ENCODE measurements at places on chromosomes 3 and 15.

DNA sequence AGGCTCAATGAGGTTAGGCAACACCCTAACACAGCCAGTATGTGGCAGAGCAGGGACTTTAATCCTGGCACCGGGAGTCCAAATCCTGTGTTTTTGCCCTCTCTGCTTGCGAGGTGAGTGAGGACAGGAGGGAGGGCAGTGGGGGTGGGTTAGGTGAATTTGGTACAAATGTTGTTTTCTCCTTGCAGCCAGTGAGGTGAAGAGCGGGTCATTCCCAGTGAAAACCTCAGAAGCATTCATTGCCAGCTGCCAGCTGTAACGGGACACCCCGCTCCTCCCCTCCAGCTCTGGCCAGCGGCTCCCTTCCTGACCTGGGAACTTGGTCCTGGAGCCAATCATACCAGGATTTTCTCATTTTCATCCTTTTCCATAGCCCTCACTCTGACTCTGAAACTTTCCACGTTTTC lies 45.7 kb upstream of the RAB6B start:
- DNase-seq = no peak

DNA sequence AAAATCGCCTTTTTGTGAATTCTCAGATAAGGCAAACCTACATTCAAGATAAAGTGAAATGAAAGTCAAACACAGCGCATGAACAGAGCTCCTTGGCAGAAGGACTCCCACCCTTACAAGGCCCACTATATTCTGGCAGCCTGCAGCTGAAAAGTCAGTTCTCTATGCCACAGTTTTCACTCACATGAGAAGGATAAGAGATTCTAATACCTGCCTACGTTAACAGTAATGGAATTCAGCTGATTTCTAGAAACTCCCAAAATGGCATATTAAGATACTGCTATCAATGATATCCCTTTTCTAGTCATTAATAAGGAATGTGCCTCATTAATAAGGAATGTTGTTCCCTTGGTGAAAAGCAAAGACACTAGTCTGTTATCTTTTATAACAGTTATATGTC lies 27.0 kb downstream of the SLC30A4 start:
- DNase-seq = no peak

DNA sequence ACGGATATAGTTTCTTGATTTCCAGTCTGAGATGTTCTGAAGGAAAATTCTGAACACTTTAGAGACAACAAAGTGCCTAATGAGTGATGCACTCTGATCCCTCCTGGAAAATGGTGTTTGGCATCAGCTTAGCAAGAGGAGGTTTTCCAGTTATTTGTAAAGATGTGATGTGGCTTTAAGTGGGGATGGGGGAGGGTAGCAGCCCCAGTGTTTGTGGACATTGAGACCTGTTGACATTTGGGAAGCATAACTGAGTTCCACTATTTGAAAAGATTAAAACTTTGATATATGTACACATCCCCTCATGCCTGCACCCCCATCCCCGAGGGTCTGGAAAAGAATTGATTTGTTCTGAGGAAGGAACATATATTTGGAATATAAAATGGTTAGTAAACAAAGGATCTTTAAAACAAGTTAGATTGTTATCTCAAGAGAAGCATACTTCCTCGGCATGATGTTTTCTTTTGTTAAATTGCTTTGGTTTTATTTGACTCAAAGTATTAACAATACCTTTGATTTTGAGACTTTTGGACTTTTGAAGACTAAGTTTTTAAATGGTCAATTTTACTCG lies 6.5 kb downstream of the IGF1R start:
- no peak for DNase-seq

GRCh38 chr3:11145888-11146287 lies 8.4 kb upstream of the HRH1 start:
- DNase-seq = no peak

DNA sequence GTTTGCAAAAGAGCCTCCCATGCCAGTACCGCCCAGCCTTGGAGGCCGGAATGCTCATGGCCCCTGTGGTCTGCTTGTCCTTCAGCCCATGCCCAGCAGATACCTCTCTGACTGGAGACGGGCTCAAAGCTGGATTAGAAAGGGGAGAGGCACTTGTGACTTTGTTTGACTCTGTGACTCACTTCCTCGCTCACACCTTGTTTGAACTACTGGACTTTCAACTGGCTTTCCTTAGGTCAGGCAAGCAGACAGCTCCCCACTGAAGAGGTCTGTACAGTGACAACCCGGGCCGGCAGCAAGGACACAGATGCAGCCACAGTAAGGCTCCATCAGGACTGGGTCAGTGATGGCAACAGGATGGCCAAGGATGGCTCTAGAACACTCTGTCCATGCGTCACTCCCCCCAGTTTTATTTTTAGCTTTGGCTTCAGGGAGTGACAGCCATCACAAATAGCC lies 98.6 kb upstream of the ABHD17C start:
- DNase-seq = no peak

- DNase-seq = no peak
Measured at GRCh38 chr3:127390365-127391025, 102.6 kb upstream of the PRR20G start.

GRCh38 chr3:126266291-126266840 lies 86.0 kb upstream of the ALDH1L1 start:
- peak; percentile 18 for DNase-seq

- no peak for DNase-seq
Measured at GRCh38 chr15:40543631-40544294, 21.1 kb downstream of the CCDC32 start.

- no peak for DNase-seq
Measured at GRCh38 chr15:58109419-58109818, 28.8 kb upstream of the AQP9 start.

GRCh38 chr15:73794443-73795133 lies 41.4 kb upstream of the INSYN1 start:
- no peak for DNase-seq

DNA sequence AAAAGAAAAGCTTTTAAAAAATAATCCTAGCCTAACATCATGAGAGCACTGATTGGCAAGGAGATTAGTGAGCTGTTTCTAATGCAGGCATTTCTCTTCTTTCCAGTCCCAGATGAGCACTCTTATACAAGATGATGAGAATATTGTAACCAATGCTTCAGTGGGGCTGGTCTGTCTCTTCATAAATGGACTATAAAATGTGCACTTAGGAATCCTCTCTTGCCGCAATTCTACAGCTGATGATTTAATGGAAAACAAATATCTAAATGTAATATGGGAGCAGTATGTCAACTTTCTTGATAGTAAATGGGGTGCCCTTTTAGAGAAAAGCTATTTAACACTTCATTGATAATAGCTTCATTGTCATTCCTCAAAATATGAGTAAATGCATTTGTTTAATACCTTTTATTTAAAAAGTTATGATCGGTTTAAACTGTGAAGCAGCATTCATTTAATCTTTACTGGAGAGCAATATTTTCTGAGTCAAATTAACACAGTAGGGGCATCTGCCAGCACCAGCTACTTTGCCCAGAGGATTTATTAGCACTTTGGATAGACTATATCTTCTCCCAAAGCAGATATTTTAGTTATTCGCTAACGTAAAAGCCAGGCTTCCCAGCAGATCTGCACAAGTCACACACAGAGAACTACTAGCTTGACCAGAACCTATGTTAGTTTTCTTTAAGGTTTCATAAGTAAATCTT lies 985.9 kb downstream of the DIPK2A start:
- DNase-seq = no peak

- no peak for DNase-seq
Measured at GRCh38 chr15:78063217-78063616, 14.3 kb downstream of the TBC1D2B start.

DNA sequence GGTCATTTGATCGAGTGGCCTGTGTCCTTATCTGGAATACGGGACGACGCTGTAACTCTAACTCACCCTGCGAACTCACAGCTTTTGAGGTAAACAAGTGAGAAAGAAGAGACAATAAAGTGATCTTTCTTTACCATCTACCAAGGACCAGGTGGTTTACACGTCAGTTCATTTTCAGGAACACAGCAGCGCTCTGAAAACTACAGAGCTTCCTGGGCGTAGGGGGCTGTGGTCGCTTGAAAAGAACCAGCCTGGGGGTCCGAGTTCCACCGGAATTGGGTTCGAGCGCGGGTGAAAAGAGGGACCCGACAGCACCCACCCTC lies 357 bp downstream of the KIAA1143 start:
- no peak for DNase-seq

DNA sequence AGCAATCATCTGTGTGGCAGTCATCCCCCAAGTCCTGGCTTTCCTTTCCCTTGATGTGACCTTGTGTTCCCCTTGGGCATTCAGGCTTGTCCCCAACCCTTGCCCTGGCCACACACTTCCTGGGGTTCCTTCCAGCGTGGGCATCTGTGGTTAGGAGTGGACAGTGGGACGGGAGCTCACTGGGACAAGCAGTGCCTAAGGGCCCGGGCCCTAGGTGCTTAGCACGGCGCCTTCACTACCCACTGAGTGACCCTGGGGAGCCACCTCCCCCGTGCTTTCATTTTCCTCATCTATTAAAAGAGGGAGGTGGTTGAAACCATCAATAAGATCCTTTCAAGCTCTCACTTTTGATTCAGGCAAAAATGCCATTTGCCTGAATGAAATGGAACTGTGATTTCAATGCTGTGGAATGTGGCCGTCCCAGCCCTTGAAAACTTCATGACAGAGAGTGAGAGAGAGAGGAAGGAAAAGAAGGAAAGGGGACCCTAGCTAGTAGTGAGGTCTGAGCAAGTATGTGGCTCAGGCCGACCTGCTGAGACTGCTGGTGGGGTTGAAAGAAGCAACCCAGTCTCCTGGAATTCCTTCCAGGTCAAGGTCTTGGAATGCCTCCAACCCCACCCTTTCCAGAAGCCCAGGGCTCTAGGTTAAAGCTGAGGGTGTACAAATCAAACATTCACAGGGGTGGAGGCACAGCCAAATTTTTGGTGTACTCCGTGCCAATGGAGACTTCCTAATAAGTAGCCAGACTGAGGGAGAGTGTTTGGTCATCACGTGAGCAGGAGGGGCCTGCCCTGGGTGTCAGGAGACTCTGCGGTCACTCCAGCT lies 302.9 kb downstream of the TLE3 start:
- no peak for DNase-seq

DNA sequence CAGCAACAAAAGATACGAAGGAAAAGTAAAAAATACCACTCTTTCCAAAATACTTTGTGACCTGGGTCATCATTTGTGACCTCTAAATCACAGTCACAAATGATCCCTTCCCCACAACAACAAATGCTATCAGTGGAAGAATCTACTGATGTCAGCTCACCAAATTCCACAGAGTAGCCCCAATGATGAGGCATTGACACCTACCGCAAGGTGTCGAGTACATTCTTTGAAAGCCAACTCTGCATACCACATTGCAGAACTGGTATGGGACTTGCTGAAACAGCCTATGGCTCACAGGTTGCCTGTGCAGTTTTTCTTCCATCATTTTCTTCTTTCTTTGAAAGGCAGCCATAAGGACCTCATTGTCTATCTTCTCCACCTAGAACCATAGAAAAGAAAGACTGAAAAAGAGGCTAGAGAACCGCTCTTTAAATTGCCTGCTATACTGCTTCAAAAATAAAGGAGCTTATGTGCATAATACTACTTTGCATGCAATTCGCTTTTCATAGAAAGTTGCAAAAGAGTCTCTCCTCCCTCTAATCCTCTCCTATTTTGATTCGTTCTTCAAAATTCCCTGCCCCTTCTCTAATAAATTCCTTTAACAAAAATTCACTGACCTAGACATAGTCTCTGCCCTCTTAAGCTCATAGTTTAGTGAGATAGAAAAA lies 21.4 kb upstream of the KPNA1 start:
- no peak for DNase-seq

- no peak for DNase-seq
Measured at GRCh38 chr3:197010556-197011351, 18.9 kb downstream of the MELTF start.

DNA sequence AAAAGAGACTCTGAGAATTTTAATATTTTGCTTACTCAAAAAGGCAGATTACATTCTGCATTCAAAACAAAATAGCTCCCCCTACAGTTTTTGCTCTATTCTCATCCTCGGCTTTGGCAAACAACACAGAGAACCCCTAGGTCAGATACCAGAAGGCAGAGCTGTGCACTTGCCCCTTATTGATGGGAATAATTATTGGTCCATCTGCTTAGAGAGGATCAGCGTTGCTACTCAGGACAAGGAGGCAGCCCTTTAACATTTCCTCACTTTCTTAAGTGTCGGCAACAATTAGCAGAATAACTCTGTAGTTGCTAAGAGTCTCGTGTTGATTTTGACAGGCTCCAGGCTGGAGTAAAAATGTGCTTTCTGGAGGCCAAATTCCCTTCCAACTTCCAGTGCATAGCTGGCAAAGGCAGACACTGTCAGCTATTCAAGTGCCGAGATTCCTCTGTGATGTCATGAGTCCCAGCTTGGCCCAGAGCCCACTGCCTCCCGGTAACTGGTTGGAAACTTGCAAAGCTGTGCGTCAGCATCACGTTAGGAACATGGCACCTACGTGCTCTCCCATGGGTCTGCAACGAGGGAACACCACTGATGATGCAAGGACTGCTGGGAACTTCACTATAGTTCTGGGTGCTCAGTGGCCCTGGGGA lies 482.7 kb upstream of the ADAMTS9 start:
- no peak for DNase-seq

- no peak for DNase-seq
Measured at GRCh38 chr3:132164469-132165092, 129.8 kb upstream of the CPNE4 start.

DNA sequence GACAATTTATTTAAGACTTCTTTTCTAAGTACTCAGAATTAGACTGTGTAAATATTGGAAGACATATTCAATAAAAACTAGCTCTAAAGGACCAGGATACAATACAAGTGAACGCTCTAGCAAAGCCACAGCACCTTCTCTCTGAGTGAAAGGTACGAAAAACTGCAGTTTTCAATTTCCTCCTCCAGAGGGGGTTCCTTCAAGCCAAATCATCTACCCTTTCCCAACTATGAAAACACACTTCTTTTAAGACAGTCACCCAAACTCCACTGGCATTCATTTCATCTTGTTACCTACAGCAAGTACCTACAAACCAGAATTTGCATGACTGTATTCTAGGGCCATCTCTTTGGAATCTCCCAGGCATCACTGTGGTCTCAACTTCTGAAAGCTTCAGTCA lies 165.8 kb downstream of the ERC2 start:
- no peak for DNase-seq

DNA sequence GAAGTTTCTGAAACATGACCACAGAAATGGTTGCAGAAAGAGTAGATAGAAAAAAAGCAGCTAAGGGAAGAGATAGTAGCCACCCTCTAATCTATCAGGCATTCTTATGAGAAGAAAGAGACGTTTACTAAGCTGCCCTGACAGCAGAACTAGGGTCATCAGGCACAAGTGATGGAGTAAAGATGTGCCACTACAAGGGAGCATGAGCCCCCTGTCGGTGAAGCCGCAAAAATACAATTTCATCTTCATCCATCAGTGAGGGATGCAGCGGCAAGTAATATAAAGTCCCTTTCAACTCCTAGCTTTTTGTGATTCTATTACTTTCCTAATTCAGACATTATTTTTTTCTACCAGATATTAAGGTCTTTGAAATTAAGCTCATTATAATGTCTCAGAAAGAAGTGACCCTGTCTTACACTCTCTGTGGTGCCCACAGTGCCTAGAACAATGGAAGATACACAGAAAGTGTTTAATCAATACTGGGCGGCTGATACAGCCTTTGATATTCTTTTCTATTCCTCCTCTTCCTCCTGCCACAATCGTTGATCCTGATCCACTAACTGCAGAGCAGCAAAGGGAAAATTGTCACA lies 651.6 kb downstream of the NTRK3 start:
- no peak for DNase-seq

All from nucleus accumbens (tissue), 56 donors.